ENCODE measurements at places on chromosomes 6 and 20.

GRCh38 chr20:10961651-10962288, 288.0 kb upstream of the JAG1 start:
- no peak for DNase-seq

DNA sequence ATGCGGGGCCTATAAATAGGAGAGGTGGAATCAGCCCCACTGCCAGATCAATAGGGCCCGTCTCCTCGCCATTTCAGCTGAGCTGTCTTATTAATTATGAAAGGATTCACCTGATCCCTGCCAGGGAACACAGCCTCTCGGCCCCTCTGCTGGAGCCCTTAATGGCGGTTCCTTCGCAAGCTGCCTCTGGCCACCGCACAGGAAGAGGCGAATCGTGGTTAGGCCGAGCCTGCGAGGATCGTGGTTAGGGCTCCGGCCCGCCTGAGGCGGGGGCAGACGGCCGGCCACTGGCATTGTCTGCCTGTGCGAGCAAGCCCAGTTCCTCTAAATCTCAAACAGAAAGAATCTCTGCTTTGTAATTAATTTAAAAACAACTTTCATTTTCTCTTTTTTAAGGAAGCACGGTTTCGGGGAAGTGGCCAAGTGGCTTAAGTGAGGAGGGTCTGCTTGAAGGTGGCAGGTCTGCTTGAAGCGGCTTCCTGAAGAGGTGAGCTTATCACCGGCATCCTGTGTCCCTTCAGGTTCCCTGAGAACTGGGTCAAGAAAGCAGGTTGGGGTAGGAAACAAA, 9.2 kb downstream of the NRN1 start:
- DNase-seq: no peak

DNA sequence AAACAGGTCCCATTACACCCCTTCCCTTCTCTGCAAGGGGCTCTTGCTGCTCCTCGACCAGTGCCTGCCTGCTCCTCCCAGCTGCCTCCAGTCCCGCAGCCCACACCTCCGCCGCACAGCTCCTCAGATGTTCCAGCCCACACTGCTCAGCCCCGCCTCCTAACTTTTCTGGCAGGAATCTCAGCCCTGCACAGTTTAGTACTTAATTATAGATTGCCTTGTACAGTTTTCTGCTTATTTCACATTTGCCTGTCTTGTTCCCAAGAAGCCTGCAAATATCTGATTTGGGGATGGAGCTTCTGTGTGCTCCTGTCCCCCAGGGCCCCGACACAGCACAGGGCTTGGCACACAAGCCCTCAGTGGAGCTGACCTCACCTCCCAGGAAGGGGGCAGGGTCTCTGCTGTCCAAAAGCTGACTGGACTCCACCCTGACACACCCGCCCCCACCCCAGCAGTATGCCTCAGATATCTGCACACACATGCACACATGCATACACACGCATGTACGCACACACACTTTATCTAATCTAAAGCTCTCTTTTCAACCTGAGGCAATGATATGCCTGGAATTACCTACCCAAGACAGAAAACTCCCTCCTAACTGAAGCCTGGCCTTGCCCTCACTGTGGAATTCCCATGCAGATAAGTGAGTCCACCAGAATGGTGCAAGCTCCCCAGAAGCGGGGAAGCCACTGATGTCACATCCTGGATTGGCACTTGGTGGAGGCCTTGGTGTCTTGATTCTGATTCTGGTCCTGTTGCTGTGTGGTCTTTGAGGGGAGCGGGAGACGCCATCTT, 1.2 kb upstream of the PNPLA1 start:
- no peak for DNase-seq

DNA sequence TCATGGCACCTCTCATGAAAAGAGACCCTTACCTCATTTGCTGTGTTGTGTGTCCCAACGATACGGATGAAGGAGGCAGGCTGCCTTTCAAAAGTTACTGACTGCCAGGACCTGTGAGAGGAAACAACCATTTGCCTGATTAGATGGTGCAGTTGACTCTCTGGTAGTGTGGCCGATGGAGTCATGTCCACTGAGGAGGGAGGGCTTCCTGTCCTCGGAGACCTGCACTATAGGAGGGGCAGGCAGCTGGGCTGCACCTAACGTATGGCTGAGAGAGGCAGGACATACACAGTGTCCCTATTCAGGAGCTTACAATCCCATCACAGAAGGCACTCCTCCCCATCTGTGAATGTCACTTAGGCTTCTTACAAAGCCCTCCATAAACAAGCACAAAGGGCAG, 373.0 kb downstream of the ZFAND3 start:
- DNase-seq: no peak

DNA sequence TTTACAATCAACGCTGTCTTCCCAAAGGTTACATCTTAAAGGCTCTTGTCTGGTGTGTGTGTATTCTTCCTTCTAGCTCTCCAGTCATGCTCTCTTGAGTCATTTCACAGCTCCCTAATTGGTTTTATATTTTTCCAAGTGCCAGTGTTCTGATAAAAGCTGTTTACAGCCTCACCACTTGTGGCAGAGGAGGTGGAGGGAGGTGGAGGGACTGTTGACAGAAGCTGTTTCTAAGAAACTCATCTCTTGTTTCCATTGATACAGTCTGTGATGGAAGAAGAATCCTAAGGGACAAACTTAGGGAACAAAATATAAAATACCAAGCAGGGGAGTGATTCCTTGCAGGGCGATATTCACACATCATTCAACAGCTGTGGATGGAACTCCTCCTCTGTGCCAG, 64.0 kb downstream of the QRSL1 start:
- no peak for DNase-seq

DNA sequence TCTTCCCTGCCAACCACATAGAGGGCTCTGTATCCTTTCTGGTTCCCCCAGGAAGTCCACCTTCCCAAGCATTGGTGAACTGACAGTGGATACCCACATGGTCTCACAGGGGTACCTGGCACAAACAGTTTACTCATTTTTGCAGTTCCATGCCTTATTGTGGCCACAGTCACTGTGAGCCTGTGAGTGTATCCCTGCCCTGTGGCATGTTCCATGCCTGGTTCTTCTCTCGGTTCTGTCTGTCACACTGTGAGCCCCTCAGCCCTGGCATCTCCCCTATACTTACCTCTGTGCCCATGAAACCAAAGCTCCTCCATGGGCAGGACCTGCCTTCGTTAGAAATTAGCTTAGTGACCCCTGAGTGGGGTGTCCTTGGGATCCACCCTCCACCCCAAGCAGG, 107.8 kb downstream of the TOX2 start:
- DNase-seq: no peak

DNA sequence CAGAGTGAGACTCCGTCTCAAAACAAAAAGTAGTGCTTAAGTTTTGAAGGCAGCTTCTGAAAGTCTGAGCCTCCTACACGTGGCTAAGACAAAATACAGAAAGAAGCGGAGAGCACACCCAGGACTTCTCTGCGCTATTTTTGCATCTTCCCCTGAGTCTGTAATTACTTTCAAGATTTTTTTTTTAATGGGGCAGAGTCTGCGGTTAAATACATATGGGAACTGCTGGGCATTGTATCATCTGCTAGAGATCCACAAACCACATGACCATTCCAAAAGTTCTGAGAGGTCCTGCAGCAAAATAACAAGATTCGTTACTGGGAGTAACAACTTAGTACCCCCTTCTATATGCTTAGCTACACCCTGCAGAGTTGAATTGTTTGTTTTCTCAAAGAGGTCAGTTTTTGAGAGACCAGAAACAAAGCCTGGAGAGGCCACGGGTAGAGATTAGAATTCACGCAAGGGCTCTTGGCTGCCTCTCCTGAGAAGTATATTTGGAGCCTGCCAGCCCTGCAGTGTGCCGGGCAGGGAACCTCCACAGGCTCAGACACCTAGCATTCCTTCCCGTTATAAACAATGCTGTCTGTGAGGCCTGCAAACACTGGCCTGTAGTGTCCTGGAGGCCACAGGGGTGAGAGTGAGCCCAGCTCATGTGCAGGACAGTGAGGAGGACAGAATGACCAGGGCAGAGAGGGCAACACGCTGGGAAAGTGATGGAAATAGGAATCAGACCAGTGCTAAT, 48.2 kb upstream of the FAM50B start:
- DNase-seq: no peak

- no peak for DNase-seq
Measured at GRCh38 chr6:134177236-134177635, 124.8 kb upstream of the SLC2A12 start.

GRCh38 chr6:43086022-43086658, 10.0 kb downstream of the PTK7 start:
- DNase-seq: no peak

DNA sequence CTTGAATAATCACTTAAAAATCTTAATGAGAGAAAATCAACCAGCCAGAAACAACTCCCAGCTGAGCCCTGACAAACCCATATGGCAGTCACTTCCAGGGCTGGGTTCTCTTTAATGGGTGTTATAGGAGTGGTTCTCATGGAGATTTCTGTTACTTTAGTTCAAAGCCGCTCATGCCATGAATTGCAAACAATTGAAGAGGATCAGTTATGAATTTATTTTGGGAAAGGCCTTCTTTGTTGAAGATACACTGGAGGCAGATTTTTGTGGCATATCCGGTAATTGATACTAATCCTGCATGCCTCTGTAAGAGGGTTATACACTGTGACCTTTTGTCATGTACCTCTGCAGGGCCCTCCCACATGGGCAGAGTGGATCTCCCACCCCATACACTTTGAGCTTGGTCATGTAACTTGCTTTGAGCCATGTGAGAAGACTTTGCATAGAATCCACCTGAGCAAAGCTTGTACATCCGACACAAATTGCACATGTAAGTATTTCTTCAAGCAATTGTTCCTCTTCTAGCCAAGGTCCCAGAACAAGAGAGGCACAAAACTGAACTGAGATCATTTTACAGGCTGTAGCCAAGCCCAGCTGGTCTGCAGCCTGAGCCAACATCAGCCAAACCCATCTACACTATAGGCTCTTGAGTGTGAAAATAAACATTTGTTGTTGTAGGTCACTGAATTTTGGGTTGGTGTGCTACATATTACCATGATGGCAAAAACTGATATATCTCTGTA, 492.3 kb downstream of the PREX1 start:
- DNase-seq: no peak

GRCh38 chr6:43024436-43024835, 3.0 kb downstream of the RRP36 start:
- no peak for DNase-seq

DNA sequence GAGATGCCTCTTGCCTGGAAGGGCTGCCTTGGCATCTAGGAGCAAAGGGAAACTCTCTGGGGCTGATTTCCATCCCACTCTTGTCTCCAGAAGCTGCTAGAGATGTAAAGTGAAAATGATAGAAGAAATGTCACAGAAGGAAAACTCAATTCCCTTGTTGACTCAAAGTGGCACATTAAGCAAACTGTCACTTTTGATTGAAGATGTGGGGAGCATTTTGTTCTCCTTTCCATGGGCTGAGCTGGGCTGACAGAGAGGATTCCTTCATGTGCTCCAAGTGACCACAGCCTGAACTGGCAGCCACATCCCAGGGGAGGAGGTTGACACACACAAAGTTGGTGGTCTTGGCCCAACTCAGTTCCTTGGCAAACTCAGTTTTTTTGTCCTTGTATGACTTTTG, 9.8 kb downstream of the GPR31 start:
- no peak for DNase-seq

- DNase-seq: no peak
Measured at GRCh38 chr20:3729811-3730540, 2.5 kb upstream of the HSPA12B start.

GRCh38 chr6:169583886-169584541, 117.8 kb downstream of the WDR27 start:
- DNase-seq: no peak

- no peak for DNase-seq
Measured at GRCh38 chr20:45826381-45827019, 612 bp downstream of the TNNC2 start.

- no peak for DNase-seq
Measured at GRCh38 chr6:113741651-113742050, 115.5 kb upstream of the MARCKS start.

- DNase-seq: no peak
Measured at GRCh38 chr6:145621776-145622175, 113.5 kb downstream of the EPM2A start.

GRCh38 chr6:128554302-128554701, 33.9 kb upstream of the PTPRK start:
- no peak for DNase-seq

DNA sequence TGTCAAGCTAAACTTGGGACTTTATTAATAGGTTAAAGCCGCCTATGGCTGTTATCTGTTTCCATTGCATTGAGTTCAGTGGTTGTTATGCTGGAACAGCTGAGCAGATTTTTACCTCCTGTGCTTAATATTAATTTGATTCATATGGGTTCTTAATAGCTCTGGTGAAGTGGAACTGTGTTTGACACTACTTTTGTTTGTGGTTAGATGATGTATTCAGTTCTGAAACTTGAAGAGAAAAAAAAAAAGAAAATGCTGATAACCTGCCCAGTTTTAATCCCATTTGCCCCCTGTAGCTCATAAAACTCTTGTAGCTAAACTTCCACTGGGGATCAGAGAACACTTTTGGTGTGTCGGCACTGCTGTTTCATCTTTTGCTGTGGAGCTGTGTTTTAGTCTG, 117.8 kb downstream of the ZDHHC14 start:
- no peak for DNase-seq

GRCh38 chr6:166684866-166685265, 57.8 kb upstream of the RPS6KA2 start:
- no peak for DNase-seq

DNA sequence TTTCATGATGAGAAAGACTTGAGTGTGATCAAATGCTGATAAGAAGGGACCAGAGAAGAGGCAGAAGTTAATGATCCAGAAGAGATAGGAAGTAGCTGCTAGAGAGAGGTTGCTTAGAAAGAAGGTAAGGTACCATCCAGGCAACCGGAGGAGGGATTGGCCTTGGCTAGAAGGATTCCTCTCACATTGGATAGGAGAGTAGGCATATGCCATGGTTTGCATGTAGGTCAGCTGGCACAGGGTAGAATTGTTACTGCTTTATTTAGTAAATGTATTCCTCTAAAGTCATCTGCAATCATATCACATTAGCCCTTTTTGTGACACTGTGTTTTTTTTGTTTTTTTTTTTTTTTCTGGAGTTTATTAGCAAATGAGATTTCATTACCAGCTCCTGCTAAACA, 580.9 kb upstream of the FLRT3 start:
- DNase-seq: no peak

GRCh38 chr6:75403563-75404080, 90.0 kb downstream of the FILIP1 start:
- no peak for DNase-seq

GRCh38 chr20:38373898-38374297, 27.6 kb downstream of the LBP start:
- no peak for DNase-seq

DNA sequence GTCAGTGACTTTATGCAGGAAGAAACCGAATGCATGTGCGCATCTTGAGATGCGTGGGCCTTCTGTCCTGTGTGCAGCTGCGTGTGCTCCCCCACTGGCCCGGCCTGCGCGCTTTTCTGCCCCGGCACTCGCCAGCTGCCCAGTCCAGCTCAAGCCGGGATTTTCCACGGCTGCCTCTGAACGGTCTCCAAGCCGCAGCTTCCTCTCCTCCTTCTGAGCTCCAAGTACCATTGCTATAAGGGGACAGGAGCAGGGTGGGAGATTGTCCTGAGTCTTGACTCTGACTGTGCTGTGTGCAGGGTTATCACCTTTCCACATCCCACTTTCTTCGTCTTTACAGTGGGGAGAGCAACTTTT, 302.8 kb downstream of the THBS2 start:
- DNase-seq: no peak

All from activated CD4-positive, alpha-beta T cell treated with anti-CD3 and anti-CD28 coated beads, Interleukin-2, amount 50 U/mL, for 4 hours (primary cell).